ENCODE measurements at places on chromosomes 5 and 9.

- no peak for DNase-seq
Observed at GRCh38 chr5:133523961-133524586, 88.3 kb downstream of the FSTL4 start.

DNA sequence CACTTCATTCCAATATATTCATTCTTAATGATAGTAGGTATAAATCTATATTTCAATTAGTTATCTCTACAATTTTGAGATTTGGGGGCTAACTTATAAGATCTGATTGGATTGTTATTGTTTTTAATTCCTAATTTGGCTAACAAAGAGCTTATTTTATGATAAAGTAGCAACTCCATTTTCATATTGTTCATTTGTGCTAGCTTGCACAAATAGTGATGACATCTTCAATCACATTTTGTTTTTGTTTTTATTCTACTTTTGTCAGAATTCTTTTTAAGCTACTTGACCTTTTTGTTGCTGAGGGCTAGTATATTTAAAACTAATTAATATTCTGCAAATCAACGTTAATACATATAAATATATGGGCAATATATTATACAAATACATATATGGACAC, 22.8 kb downstream of the MARCHF3 start:
- DNase-seq = no peak

DNA sequence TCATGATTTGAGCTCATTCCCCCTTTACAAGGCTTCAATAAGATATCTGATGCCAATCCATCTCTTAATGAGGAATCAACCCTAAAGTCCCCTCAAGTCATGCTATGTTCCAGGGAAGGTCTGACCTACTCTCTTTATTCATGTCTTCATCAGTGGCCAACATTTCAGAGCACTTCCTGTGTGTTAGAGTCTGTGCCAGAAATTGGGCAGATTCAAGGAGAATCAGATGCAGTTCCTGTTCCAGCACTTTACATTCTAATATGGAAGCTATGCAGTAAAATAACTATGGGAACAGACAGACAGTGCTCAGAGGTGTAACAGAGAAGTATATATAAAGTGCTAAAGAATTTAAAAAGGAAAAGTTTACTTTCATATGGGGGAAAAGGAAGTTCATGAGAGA, 193.4 kb upstream of the NR4A3 start:
- DNase-seq = no peak

DNA sequence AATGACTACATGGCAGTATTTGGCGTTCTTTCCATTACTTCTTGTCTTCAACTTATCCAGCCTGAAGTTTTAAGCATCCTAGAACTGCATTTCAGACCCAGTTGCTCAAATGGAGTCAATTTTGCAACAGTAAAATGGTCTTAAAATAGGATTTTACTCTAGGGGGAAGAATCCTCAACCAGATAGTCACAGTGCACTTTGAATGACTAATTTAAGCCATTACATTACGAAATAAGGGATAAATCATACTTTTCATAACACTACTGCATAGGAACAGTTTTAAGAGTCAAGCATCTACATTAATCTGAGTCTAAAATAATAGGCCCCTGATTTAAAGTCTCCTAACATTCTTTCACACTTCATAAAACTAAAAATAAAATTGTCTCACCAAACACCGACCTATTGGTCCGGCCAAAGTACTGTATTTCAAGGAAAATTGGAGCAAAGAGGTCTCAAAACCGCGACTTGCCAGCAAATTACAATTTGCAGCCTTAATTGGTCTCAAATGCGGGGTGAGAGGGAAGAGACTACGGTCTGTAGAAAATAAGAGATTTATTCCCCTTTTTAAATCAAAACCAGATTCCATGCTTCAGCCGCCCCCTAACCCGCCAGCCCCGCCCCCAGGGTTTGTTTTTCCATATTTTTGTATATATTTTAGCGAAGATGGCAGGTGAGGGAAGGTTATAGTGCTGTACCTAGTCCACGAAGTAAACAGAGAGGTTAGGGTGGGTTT, 1.2 kb upstream of the SMARCA2 start:
- DNase-seq = no peak

GRCh38 chr9:133786907-133787753, 49.0 kb upstream of the SARDH start:
- no peak for DNase-seq

DNA sequence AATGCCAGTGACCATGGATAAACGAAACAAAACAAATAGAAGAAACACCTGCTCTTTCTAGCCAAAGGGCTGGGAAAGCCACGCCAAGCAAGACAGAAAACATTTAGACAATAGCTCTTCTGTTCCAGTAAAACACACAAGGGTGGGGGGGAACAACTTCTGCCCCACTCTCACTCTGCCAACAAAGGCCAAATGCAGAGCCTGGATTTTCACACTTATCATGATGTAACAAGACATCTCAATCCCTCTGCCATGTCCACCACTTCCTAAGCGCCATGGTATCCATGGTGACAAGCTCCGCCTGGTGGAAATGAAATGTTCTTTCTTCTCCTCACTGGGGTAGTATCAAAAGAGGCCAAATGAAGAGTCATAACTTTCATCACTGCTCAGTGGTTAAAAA, 60.6 kb downstream of the DRD1 start:
- DNase-seq = peak; percentile 18

DNA sequence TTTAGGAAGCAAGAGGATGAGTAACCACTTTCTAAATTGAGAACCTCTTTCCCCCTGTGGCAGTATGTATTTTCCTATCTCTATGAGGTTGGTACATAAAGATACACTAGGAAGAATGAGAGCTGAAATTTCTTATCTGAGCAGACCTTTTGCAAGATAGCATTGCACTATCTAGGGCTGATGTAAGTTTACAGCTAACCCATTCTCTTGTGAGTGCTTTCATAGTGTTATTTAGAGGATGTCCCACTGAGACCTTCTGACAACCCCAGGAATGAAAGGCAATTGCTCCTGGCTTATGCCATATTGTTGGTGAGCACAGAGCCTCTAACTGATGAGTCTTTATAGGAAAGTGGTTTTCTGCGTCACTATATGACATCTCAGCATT, 1209.3 kb upstream of the CDH6 start:
- DNase-seq = no peak
